ENCODE measurements at places on chromosomes 2 and 18.
A peak's percentile ranks its signal among the peaks of the same experiment; 100 is the strongest.

DNA sequence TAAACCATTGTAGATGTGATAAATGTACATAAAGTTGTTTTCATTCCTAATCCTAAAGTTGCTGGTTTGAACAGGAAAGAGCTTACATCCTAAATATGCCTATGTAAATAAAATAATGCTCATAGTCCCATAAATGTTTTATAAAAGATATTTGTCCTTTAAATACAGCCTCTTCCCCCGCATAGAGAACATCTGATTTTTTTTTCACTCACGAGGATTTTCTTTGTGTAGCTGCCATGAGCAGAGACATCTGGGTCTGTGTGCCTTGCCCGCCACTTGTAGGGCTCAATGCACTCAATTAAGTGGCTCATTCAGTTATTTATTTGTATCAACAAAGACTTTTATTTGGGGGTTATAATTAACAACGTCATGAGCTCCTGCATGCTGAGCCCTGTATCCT, 72.8 kb downstream of the SOWAHC start:
- DNase-seq = no peak

GRCh38 chr18:62186499-62186773, 420 bp downstream of the PIGN start:
- DNase-seq = peak; percentile 55

DNA sequence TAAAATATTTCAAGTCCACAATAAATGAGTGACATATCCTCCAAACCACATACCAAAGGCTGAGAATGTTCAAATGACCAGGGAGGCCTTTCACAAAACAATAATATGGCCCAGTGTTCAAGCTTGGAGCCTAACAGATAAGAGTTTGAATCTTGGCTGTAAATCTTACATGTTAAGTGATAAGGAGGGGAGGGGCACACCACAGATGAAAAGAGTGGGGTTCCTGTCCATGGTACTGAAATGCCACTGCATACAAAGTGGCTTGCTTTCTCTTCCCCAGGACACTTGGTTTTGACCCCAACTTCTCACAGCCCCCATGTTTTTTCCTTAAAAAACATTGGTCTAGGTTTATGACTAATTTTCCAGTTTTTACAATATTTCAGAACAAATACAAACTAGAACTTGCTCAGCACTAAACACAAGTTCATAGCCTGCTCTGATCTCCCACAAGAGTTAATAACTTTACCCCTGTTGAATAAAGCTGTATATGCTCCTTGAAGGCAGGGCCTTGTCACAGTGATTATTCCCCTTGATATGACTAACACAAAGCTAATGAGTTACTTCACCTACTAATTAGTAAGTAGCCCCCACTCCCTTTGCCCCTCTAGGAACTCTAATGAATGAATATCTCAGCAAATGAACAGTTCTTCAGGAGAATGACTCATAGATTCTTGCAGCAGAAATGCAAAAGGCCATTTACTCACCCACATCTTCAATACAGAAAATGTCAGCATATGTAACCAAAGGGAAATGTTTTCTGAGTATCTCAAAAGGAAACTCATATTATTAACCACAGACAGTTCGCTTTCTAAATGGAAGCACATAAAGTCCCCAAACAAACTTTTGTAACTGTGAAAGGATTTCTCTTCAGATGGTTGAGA, 142.2 kb downstream of the SATB2 start:
- no peak for DNase-seq

GRCh38 chr2:5021136-5021535, 671.0 kb upstream of the SOX11 start:
- no peak for DNase-seq

DNA sequence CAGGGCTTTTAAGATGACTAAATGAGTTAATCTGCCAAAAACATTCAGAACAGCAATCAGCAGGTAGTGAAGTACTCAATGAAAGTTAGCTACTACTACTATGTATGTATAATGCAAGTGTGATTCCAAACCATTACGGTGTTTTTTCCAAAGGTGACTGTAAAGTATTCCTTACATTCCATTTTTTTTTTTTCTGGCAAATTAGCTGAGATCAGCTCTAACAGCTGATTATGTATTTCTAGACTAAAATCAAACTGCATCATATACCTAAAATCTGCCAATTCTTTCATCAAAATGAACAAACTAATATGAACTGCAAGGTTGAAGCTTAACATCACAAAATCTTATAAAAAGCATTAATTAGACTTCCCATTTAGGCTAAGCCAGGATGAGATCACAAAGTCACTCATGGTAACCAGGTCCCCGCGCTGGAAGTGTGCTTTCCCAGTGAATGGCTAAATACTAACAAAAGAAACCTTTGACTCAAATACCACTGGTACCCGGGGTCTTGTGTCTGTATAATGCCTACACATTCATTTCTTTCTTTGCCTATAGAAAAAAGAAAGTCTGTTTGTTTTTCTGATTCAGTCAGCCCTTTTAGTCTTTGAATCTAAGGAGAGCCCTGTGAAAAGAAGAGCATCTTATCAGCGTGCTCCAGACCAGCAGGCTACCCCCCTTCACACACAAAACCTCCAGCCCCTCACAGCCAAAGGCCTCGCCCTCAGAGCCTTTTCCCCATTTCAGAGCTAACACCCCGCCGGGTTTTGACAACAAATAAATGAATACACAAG, 88.3 kb downstream of the RBMS1 start:
- no peak for DNase-seq

DNA sequence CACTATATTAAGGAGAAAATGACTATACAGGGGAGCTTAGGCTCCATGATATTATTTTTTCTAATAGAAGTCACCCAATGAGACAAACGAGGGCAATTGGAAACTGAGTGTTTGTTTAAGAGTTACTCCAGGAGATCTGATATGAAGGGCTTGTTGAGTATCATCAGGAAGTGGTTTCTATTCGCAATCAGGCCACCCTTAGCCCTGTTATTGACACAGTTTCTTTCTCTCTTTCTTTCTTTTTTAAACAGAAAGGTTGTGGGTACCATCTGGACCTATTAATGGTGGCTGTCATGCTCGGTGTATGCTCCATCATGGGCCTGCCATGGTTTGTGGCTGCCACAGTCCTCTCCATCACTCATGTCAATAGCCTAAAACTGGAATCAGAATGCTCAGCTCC, 117.3 kb downstream of the DPP4 start:
- DNase-seq = no peak

GRCh38 chr2:3585261-3586109, 9.4 kb upstream of the COLEC11 start:
- DNase-seq = no peak

DNA sequence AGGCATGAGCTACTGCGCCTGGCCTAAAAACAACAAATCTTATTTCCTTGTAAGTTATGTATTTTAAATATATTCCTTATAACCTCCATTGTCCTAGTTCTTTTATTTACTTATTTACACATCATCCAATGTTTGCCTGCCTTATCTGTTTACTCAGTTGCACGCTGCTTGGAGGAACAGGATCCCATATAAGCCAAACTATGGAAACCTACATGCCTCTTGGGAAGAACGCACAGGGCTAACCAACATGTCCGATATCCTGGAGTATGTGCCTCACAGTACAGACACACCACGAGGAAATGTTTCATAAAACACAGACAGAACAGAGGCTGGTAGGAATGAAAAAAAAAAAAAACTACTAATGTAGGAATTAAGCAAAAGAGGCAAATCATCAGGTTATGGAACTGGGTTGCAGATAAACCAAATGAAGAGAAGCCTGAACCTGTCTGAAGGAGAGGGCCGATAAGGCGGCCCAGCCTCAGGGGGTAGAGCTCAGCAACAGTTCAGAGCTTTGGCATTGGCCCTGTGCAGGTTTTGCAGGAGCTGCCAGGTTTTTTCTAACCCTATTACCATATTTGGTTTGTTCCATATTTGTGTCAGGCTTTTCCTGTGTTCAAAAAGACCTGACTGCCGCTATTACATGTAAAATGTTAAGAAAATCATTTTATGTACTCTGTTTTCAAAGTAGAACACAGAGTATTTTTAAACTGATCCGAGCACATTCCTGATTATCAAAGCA, 19.9 kb upstream of the SP3 start:
- no peak for DNase-seq

- peak; percentile 82 for DNase-seq
Measured at GRCh38 chr18:34153711-34154110, 71.0 kb downstream of the NOL4 start.

DNA sequence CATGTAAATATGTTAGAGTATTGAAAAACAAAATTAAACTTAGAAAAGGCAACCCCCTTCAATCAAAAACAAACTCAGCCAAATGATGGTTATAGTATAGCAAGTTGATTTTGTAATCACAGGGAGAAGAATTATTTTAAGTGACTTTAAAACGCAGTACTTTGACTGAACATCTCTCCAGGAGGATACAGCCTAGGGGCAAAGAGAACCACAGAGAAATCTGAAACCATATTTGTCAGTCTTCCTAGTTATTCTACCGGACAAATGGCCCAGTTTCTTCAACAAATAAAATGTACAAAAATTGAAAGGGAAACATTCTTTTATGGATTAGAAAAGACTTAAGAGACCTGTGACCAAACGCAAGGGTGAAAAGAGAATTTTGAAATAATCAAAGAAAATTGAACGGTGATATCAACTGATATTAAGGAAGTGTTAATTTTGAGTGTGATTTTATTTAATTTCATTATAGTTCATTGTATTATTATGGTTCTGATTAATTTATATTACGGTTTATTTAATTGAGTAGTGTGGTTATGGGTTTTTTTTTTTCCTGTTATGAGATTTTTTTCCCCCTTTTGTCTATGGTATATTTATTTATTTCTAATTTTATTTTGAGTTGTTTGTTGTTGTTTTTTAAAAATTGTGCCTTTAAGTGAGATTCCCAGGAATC, 75.3 kb downstream of the HNRNPLL start:
- no peak for DNase-seq

DNA sequence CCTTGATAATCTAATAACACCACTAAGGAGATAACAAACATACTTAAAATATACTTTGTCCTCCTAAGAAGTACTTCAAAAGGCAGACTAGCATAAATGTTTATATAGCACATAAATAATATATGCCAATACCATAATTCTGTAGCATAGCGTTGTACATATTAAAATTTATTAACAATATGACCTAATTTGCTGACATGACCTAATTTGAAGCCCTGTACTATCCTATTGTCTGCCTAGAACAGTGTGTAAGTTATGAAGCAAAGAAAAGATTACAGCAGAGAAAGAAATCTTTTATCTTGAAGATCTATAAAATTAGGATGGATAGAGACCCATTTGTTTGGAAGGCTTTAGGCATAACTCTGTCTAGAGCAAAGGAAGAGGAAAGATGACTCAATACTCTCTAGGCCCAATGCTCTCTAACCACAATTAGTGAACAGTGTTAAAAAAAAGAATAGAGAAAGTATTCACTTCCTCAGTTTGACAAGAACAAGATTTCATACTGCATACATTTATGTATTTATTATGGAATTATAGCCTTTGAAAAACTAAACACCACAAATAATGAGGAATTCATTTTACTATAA, 231.3 kb downstream of the ZRANB3 start:
- no peak for DNase-seq

- DNase-seq = no peak
Measured at GRCh38 chr2:127618551-127619202, 27.3 kb upstream of the GPR17 start.

GRCh38 chr18:48990481-48991318, 39.9 kb upstream of the SMAD7 start:
- DNase-seq = peak; percentile 11

GRCh38 chr2:203574824-203575223, 39.7 kb upstream of the RAPH1 start:
- DNase-seq = no peak

- no peak for DNase-seq
Measured at GRCh38 chr2:167198576-167198975, 310.3 kb downstream of the XIRP2 start.

DNA sequence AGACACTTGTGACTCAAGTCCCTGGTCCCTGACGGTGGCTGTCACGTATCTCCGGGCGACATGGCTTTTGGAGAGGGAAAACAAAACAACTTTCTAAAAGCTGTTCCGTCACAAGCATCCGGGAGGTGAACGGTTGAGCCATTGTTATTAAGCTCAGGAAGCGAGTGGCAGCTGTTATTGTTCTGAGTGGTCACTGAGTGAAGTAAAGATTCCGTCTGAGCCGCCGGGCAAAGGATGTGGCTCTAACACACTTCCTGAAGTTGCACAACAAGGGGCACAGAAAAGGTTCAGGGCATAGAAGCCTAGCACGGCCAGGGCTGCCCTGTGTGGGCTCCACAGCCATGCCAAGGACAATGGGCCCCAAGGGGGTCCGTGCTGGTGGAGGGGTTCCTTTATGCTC, 24.3 kb downstream of the INPP5D start:
- DNase-seq = no peak

- no peak for DNase-seq
Measured at GRCh38 chr2:150325656-150326314, 161.7 kb downstream of the RND3 start.

- DNase-seq = no peak
Measured at GRCh38 chr18:44708451-44709083, 27.9 kb downstream of the SETBP1 start.

- no peak for DNase-seq
Measured at GRCh38 chr2:169765523-169765922, 31.9 kb downstream of the KLHL23 start.

- DNase-seq = no peak
Measured at GRCh38 chr2:134083548-134083947, 170.3 kb upstream of the MGAT5 start.

GRCh38 chr18:907885-908757, 3.5 kb downstream of the ADCYAP1 start:
- no peak for DNase-seq

DNA sequence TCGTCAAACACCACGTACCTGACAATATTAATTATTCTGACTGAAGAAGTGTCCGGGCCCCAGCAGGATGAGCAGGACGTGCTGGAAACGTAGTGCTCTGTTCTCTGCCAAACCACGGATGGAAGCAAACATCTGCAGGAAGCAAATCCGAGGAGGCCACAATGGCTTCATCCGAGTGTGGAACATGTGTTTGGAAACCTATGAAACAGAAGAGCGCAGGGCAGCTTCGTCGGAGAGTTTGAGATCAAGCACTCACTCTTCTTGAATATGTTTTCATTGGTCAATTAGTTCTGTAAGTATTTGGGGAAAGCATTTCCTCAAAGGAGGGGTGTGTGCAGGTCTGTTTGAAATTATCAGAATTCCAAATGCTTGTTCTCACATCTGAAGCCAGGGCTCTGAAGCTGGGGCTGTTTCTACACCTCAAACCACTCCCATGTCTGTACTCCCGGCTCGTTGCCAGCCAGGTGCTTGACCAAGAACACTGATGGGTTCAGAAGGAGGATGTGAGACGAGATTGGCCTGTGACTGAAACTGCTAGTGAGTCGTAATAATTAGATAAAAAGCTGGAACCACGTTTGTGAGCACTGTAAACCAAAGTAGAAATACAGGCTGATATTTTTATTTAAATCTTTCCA, 356.6 kb upstream of the SALL3 start:
- DNase-seq = no peak

GRCh38 chr18:35311496-35311895, 21.5 kb upstream of the ZSCAN30 start:
- DNase-seq = no peak
